ENCODE measurements at places on chromosomes 6 and 20. TPM values are rescaled to one million over a fixed set of nuclear protein-coding genes. Genes with fewer than 3 reads are reported as not detected.

Gene NKX2-4
- total RNA-seq = not detected

Gene LINC00237
- total RNA-seq = 0.17 TPM

Gene STMND1
- total RNA-seq = not detected

Gene BTN1A1
- 0.46 TPM for total RNA-seq

Data from activated B cell treated with CpG ODN at 0.5 μM for 24 hours (primary cell).